Left forelimb (tissue), 1 donor: ENCODE measurements at places on chromosomes 7 and 10.
A peak's percentile ranks its signal among the peaks of the same experiment; 100 is the strongest.

GRCh38 chr7:135761751-135762488 is 13.3 kb upstream of the FAM180A start:
- DNase-seq: no peak

DNA sequence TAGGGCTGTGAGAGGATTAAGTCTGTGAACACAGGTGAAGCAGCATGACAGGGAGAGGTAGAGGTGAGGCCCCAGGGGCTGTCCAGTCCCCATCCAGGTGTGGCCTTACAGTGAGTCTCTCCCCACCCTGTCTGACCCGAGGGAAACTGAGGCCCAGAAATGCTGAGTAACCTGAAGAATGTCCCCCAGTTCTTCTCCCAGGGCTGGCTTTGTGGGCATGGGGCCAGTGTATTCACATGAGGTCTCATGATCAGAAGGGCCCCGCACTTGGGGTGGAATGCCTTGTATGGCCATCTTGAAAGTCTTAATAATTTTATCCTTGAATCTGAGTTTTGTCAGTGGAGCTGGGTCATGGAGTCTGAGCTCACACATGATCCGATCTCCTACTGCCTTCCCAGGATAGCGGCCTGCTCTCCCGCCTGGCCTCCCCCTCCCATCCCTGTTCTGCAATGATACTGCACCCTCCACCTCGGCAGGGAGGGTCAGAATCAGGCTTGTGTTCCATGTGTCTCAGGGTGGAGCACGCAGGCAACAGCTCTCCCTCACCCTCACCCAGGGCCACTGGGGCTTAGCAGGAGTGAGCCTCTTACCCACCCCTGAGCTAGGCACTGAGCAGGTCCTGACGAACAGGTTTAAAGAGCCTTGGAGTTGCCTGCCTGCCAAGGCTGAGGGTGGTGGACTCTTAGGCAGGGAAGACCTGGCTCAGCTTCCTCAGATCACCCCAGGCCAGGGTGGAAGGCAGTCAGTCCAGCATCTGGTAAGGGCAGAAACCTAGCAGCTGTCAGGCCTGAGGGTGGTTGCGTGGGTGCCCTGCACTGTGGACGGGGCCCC is 41.4 kb upstream of the NPFFR1 start:
- DNase-seq: no peak

DNA sequence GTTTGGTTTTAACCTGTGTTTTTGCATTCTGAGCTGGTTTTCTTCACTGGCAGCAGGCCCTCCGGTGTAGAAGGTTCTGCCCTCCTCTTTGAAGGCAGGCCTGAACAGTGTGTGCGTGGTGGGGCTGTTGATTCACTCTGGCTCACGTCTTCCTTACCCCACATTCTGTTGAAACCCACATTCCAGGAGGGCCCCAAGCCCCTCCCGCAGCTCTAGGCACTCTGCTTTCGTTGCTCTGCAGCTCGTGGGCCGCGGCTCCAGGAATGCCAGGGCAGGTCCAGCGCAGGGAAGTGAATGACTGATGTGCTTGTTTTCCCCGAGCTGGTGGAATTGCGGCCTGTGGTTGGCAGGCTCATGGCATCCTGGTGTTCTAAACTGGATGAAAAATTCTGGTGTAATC is 49.0 kb downstream of the HTRA1 start:
- no peak for DNase-seq

DNA sequence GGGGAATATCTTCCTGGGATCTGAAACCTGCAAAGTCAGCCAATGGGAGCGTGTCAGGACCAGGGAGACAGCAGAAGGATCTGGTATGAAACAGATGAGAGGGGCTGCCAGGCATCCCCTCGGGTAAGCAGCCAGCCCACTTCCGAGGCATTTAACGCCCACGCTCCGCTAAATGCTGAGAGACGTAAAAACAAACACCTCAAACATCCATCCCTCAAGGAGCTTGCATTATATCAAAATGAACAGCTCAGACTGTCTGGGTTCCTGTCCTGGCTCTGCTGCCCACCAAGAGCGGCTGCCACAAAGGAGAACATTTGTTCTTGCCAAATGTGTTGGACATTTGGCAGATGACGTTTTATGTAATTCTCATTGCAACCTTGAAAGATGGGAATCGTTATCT is 7.0 kb upstream of the SERPINE1 start:
- DNase-seq: no peak

- no peak for DNase-seq
Measured at GRCh38 chr10:98323221-98324164, 55.5 kb upstream of the LOXL4 start.

DNA sequence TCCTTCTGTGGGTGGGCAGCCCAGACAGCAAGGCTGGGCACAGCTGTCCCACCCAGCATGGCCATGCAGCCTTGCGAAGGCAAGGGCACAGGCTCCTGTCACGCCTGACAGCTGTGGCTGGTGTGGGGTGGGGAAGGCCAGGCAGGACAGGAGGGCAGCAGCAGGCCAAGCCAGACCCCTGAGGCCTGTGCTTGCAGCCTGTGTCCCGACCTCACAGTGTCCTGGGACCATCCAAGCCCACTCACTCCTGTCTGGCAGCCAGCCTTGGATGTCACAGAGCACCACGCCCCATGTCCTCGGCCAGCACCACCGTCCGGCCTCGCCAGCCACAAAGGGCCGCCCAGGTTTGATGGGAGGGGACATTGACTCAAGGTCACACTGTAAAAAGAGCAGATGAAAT is 85.5 kb upstream of the LRRC4 start:
- DNase-seq: no peak

DNA sequence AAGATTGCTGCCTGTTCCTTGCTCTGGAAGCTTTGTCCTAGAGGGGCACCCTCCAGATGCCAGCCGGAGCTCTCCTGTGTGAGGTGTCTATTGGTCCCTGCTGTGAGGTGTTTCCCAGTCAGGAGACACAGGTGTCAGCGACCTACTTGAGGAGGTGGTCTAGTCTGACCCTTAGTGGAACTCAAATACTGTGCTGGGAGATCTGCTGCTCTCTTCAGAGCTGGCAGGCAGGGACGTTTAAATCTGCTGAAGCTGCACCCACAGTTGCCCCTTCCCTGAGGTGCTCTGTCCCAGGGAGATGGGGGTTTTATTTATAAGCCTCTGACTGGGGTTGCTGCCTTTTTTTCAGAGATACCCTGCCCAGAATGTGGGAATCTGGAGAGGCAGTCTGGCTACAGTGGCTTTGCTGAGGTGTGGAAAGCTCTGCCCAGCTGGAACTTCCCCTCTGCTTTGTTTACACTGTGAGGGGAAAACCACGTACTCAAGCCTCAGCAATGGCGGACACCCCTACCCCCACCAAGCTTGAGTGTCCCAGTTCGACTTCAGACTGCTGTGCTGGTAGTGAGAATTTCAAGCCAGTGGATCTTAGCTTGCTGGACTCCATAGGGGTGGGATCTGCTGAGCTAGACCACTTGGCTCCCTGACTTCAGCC is 119.2 kb downstream of the PPP1R9A start:
- DNase-seq: no peak

GRCh38 chr10:96280859-96281258 is 9.5 kb upstream of the BLNK start:
- no peak for DNase-seq

DNA sequence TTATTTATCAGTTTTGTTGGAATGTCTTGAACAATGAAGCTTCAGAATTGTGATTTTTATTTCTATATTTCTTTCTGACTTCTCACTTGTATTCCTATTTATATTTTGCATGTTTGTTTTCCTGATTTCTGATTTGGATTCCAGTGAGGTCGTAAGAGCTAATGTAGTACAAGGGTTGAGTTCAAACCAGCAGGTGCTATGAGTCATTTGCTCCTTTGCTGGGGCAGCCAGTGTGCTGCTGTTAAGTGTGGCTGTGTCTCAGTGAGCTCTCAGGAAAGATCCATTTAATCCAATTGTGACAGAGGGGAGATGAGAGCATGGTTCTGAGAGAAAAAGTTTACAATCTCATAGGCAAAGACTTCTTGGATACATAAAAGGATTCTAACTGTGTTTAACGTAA is 48.6 kb downstream of the MCU start:
- DNase-seq: no peak

DNA sequence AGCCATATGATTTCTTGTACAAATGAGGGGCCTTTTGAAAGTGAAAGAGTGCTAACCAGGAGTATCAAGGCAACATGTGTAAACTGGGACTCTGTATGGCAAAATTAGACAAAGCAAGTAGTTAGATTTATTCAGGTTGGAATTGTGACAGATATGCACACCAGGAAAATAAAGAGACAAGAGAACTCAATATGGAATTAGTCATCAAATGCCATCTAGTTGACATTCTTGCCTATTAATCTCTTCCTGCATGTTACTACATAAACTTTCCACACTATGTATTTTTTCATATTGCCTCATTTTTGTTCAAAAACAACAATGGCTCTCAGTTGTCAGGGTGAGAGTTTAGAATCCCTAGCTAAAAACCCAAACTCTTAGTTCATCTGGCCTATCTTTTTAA is 799.0 kb downstream of the NRG3 start:
- no peak for DNase-seq

DNA sequence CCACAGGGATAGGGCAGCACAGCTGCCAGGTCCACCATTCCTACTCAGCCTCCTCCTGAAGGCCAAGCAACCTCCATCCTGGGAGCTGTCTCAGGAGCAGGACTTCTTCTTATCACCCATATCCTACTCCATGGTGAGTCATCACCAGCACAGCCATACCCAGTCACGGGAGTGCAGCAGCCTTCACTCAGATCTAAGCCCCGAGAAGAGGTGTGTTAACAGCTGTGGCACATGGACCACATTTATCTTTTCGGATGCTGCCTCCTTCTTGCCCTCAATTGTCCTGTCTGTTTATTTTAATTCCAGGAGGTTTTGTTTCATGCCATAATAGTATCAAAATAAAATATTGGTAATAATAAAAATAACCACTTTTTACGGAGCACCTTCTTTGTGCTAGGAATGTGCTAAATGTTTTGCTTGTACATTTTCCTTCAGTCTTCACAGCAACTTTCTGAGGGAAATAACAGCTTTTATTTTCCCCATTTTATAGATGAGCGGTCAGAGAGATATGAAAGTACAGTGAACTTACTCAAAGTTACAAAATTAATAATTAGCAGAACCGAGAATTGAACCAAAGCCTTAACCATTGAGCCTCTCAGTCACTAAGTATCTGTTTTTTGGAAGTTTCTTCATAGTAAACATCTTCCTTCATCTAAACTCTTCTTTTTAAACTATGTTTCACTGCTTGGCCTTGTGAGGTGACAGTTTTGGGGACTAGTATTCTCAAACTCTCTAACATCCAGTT is 2.5 kb upstream of the KEL start:
- no peak for DNase-seq

GRCh38 chr10:122311716-122312115 is 40.6 kb downstream of the BTBD16 start:
- DNase-seq: no peak

DNA sequence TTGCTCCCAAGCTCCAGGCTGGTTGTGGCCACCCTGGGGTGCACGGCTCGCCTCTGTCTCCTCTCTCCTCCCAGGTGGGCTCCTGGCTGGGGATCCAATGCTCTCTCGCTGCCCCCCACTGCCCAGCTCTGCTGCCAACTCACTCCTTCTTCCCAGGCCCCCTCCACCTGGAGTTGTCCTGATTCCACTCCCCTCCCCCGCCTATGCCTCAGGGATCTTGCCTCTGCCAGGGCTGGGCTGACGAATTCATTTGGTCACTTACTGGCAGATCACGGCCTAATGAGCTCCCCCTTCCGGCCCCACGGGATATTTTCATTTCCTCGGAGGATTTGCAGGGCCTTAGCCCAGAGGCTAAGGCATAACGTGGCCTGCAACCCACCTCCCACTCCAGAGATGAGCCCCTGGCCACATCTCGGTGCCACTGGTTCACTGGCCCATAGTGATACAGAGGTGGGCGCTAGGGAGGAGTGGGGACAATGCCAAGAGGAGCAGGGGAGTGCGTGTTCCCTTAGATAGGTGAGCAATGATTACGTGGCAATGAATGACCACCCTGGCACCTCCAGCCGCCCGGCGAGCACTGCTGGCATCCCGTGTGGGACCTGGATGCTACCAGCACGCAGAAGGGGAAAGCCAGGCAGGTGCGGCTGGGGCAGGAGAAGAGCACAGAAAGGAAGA is 344.6 kb upstream of the SHH start:
- DNase-seq: peak; percentile 56

- DNase-seq: no peak
Measured at GRCh38 chr10:74825371-74826141, 844 bp upstream of the KAT6B start.

GRCh38 chr7:134826105-134826504 is 46.7 kb downstream of the CALD1 start:
- no peak for DNase-seq

- DNase-seq: no peak
Measured at GRCh38 chr7:54785261-54785660, 26.2 kb upstream of the SEC61G start.

DNA sequence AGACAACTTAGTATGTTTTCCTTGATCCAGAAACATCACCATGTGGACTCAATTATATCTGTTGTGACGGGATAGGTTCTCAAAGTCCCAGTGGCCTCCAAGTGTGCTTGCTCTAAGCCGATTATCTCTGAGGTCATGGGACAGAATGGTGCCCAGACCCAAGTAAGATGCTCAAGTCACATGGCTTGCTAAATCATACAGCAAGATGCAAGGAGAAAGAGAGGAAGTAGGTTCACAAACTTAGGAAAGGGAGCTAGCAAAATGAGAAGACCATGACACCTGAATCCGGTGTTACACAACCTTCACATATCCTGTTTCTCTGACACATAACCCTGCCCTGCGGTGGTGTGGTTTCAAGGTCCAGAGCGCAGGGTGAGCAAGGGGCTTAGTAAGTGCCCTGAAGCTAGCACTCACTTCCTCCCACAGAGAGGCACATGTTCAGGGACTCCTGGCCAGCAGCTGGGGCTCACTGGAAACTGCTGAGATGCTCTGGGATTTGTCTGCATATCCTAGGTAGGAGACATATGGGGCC is 590.9 kb upstream of the ANKRD30A start:
- no peak for DNase-seq

- DNase-seq: no peak
Measured at GRCh38 chr10:73439605-73440312, 6.4 kb upstream of the MSS51 start.

GRCh38 chr7:102268635-102269034 is 18.0 kb upstream of the SH2B2 start:
- no peak for DNase-seq

DNA sequence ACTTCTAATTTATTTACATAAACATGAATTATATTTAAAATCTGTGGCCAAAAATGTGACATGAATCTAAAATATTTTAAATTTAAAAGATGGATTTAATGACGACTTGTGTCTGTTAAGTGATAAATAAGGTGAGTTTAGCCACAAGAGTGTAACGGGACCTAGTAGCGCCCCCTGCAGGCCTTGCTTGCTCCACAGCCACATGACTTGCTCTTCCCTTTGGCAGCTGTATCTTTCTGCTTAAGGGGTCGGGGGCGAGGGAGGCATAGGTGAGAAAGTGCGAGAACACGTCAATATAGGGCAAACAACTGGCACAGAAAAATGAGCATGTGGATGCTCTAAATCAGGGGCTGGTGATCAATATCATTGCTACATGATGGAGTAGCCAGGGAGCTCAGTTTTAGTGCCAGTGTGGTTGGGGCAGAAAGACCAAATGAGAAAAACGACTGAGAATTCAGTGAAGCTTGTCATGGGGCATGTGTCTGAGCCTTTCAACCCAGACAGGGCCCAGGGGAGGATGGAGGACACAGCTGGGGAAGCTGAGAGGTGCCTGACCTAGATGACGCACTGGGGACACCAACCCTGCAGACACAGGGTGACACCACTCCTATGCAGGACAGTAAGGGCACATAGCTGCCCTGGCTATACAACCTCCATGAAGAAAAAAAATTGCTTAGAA is 49.8 kb downstream of the PAXIP1 start:
- no peak for DNase-seq
